Activated CD4-positive, alpha-beta T cell treated with anti-CD3 and anti-CD28 coated beads, Interleukin-2, amount 50 U/mL, for 48 hours (primary cell): ENCODE measurements at places on chromosomes 12 and 14.

- no peak for DNase-seq
Measured at GRCh38 chr12:32612658-32613614, 66.2 kb upstream of the DNM1L start.

GRCh38 chr14:104710071-104710735 lies 13.8 kb upstream of the ADSS1 start:
- no peak for DNase-seq

DNA sequence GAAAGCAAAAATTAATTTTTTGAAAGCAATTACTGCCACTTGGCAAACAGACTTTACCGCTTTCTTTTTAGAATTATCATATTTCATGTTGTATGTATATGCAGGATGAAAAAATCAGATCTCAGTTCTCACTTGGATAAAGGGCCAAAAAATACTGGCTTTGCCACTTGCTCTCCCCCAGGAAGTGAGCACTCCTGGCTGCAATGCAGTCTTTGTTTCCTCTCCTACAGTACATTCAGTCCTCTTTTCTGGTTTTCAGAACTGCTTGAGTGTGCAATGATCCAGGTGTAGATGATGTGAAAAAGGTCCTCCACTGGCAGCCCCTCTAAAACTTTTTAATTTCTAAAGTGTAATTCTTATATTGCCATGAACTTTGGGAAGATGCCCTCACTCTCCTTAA lies 183.4 kb downstream of the SLC25A21 start:
- no peak for DNase-seq

DNA sequence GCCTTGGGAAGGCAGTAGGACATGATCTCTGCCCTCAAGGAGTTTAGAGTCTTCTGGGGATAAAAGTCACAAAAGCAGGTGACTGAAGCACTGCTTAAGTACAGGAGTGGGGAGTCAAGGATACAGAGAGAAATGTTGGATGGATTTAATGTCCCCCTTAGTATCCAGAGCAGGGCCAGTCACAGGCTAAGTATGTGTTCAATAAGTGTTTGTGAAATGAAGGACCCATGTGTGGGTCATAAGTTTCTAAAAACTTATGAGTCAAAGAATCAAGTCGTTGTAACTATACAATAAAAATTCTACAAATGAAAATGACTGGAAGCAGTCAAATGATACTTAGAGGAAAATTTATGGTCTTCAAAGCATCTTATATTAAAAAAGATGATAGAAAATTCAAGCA lies 25.1 kb downstream of the KRT80 start:
- DNase-seq = no peak

DNA sequence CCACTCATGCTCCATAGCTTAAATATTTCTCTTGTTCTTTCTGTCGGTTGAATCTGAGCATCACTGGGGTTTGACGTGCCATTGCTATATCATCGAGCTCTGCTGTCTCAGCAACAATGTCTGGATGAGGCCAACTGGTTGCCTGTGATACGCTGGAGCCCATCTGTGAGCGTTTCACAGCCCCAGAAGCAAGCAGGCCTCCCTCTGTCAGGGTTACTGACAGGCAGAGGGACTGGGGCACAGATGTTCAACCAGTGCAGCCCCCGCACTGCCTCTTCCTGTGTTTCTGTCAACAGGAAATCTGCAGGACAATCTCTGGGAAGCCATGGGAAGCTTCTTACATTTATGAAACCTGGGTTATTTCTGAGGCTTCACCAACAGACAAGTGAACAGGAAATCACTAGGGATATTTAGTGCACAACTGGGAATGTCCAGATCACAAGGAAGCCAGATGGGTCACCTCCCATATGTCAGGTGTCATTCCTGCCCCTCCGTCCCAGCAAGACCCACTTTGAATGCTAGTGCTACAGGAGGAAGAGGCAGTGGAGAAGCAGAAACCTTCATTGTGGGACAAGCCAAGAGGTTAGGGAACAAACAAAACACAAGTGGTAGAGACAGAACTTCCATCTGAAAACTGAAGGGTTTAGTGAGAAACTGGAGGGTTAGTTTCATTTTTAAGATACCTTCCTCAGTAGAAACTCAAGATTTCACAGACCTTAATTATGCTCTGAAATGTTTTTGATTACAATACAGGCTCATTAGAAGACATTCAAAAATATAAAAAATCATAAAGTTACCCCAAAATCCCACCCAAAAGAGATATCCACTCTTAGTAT lies 24.1 kb downstream of the DMAC2L start:
- DNase-seq = no peak

DNA sequence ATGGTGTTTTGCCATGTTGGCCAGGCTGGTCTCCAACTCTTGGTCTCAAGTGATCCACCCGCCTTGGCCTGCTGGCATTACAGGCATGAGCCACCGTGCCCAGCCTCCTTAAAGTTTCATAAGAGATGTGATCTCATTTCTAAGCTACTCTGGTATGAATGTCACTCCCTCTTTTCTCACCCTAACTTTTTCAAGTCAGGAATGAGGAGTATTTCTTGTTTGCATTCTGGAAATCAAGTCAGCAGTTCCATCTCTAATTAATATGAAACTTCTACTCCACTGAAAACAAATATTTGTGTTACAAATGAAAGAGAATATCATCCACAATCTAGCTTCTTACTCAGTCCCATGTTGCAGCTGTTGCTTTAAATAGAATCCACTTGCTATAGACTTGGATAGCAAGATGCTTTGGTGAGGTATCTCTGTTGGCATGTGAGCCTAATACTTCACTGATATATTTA lies 61.3 kb downstream of the ARF6 start:
- no peak for DNase-seq

DNA sequence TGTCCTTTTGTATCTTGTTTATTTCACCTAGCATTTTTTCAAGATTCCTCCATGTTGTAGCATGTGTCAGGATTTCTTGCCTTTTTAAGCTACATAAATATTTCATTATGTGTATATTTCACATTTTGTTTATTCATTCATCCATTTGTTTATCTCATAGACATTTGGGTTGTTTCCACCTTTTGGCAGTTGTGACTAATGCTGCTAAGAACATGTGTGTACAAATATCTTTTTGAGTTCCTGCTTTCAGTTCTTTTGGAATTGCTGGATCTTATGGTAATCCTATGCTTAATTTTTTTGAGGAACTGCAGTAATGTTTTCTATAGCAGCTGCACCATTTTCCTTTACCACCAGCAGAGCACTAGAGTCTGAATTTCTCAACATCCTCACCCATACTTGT lies 62.4 kb downstream of the SCN8A start:
- DNase-seq = no peak
